ENCODE measurements at places on chromosomes 2 and 18. TPM values are rescaled to one million over a fixed set of nuclear protein-coding genes. Genes with fewer than 3 reads are reported as not detected.

The C2orf72 gene
- total RNA-seq = 101 TPM

The COLEC11 gene
- 0.57 TPM for total RNA-seq

GRCh38 chr2:233399306-233400225 is 45.3 kb downstream of the DGKD start:
- no peak for DNase-seq

The CERKL gene
- total RNA-seq = 2.9 TPM

DNA sequence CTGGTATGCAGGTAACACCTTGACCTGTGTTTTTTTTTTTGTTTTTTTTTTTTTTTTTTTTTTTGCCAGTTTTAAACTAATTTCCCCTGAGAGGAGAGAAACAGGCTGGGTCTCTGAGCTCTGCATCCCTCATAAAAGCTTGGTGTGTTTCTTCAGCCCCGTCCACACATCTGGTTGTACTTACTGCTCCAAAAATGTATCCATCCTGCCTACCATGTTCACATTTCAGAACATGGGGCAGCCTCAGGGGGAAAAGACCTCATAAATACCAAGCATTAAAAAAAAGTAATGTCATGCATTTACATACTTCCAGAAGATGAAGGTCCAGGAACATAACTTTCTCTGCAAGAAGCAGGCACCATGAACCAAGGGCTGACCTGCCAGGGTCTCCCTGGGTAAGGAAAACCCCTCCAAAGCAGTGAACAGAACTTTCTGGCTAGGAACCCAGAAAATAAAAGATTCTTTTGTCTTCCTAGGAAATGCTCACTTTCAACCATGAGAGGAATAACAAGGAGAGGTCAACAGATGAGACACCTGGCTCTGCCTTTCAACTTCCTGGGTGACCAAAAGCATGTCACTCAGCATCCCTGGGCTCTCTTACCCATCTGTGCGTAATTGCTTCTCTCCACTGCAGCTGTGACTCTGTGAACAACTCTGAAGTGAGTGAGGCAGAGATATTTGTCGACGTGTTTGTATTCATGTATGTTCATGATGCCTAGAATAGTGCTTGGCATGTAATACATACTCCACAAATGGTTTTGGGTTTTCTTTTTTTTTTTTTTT is 118.6 kb downstream of the MCFD2 start:
- DNase-seq = no peak

DNA sequence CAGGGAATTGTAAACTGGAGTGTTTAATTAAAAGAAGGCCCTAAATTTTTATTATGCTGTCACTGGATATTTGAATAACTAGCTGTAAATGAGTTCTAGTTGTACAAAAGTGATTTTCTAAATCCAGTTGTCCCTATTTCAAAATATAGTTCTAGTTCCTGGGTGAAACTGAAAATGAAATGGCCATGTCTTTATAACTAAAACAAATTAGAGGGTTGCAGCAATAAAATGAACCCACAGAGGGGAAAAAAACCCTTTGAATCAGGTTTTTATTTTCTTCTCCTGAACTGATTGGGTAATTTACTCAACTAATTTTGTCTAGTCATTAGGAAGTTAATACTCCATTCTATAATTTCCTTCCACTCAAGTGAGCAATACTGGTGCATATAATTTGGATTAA is 55.6 kb upstream of the MAP4K3 start:
- no peak for DNase-seq

All from dorsolateral prefrontal cortex (tissue), 122 donors.